Osteoblast (primary cell): ENCODE measurements at places on chromosomes 5 and 9. TPM values are rescaled to one million over a fixed set of nuclear protein-coding genes. Genes with fewer than 3 reads are reported as not detected.

Gene MAP3K1
- 7.1 and 8.0 TPM in 2 replicates for total RNA-seq

DNA sequence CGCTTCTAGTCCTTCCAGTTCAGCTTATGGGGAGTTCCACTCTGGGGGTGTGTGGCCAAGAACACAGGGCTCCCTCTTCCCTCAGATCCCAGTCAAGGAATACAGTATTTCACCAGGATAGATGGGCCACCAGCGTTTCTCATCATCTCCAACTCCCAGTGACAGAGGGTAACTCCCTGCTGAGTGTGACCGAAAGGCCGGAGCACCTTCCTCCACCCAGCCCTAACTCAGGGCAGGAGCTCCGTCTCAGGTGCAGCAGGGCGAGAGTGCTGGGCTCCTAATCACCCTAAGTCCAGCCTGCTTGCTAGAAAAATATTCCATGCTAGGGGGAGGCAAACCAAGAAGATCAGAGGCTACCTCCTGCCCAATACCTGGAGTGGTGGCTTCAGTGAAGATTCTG is 102.6 kb downstream of the ADAMTS2 start:
- peaks cover 20% of the 10 kb centered on the region for H3K4me1 ChIP-seq
- no peak for DNase-seq
- no peak overlapping the region for H3K4me3 ChIP-seq
- H3K27ac ChIP-seq = peak overlapping the region; percentile 26
- peaks cover 22% of the 10 kb centered on the region for H3K36me3 ChIP-seq

GRCh38 chr5:14834584-14835550 is 36.7 kb downstream of the ANKH start:
- H3K4me3 ChIP-seq = no peak overlapping the region
- peaks cover 46% of the 10 kb centered on the region for H3K4me1 ChIP-seq
- H3K27me3 ChIP-seq = no peaks in the 10 kb centered on the region
- peak; percentile 73 for DNase-seq
- H3K36me3 ChIP-seq = peaks cover 11% of the 10 kb centered on the region
- H3K27ac ChIP-seq = peak overlapping the region; percentile 67

DNA sequence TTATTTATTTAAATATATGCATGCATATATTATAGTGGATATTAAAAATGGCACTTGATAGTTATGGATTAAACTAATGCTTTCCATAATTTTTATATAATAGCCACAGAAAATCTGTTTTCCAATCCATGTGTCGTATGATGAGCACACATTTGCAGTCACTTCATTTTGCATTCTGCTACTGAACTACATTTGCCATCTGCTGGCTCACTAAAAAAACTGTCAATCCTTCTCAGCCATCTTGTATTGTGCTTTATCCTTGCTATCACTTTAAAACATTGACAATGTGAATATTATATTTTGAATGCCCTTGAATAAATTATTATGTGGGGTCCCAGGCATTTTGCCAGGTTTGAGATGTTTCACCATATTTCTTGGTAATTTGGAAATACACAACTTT is 586.6 kb downstream of the DNAH5 start:
- DNase-seq = no peak
- H3K27me3 ChIP-seq = no peaks in the 10 kb centered on the region
- H3K4me1 ChIP-seq = no peaks in the 10 kb centered on the region

Gene SPDL1
- total RNA-seq = 10.9 and 14.7 TPM in 2 replicates

Gene ABITRAM
- total RNA-seq = 9.0 and 10.0 TPM in 2 replicates

- no peaks in the 10 kb centered on the region for H3K27me3 ChIP-seq
- peaks cover 8% of the 10 kb centered on the region for H3K4me1 ChIP-seq
- H3K27ac ChIP-seq = no peak overlapping the region
- H3K36me3 ChIP-seq = no peaks in the 10 kb centered on the region
- no peak for DNase-seq
Measured at GRCh38 chr9:75993434-75993833, 103.0 kb downstream of the PCSK5 start.

Gene TRIM7
- 0.29 and 0.72 TPM in 2 replicates for total RNA-seq

Gene CDO1
- total RNA-seq = 8.0 and 8.3 TPM in 2 replicates

Gene KCNIP1
- total RNA-seq = not detected in 2 replicates

Gene GADD45G
- under 0.01 and 0.88 TPM in 2 replicates for total RNA-seq

- no peak overlapping the region for H3K4me3 ChIP-seq
- no peak for DNase-seq
- no peaks in the 10 kb centered on the region for H3K27me3 ChIP-seq
- no peaks in the 10 kb centered on the region for H3K36me3 ChIP-seq
Measured at GRCh38 chr5:134490255-134490924, 35.1 kb upstream of the JADE2 start.

GRCh38 chr9:124218987-124219461 is 38.7 kb upstream of the NEK6 start:
- H3K27me3 ChIP-seq = no peaks in the 10 kb centered on the region
- H3K27ac ChIP-seq = no peak overlapping the region
- H3K36me3 ChIP-seq = no peaks in the 10 kb centered on the region
- no peak overlapping the region for H3K4me3 ChIP-seq
- H3K4me1 ChIP-seq = peaks cover 13% of the 10 kb centered on the region
- DNase-seq = no peak

DNA sequence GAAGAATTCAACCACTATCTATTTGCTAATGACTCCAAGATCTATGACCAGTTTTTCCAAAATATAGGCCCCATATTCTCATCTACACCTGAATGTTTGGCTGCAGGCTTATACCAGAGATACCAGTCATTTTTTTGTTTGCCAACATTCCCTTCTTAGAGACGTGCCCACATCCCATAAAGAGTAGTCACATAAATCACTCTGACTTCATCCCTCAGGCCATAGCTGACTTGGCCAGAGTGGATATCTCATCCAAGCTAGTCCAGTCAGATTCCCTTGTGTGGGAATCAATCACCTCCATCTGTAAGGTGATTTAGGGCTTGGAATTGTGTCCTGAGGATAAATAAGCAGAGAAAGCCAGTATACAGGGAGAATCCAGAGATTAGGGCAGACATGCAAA is 124.3 kb upstream of the SLC24A2 start:
- peaks cover 3% of the 10 kb centered on the region for H3K27me3 ChIP-seq
- H3K4me3 ChIP-seq = no peak overlapping the region
- H3K4me1 ChIP-seq = no peaks in the 10 kb centered on the region
- DNase-seq = no peak

- H3K27ac ChIP-seq = no peak overlapping the region
- no peak overlapping the region for H3K4me3 ChIP-seq
- no peaks in the 10 kb centered on the region for H3K4me1 ChIP-seq
- no peak for DNase-seq
- H3K27me3 ChIP-seq = no peaks in the 10 kb centered on the region
Measured at GRCh38 chr9:117164512-117164911, 250.3 kb downstream of the ASTN2 start.

GRCh38 chr5:177361418-177362291 is 3.9 kb downstream of the RGS14 start:
- H3K27ac ChIP-seq = no peak overlapping the region
- H3K36me3 ChIP-seq = no peaks in the 10 kb centered on the region
- H3K4me3 ChIP-seq = no peak overlapping the region

DNA sequence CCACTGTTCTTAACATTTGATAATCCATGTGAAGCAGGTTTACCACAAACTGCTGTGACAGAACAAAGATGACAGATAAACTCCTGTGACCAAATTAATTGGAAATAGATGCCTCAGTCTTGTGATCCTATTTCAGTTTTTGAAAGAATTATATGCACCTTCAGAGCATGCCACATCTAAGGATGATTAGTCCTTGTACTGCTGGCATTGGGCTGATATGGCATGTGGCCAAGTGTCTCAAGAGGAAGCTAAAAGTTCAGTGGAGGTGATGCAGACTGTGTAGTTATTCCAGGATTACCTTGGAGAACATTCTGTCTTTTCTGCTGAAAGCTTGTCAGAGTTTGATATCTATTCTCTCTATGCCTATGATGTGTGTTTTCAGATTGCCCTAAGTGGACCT is 314.4 kb upstream of the EFNA5 start:
- no peak for DNase-seq
- H3K36me3 ChIP-seq = no peaks in the 10 kb centered on the region

GRCh38 chr5:102421647-102422046 is 77.2 kb downstream of the SLCO6A1 start:
- DNase-seq = no peak
- H3K4me3 ChIP-seq = no peak overlapping the region
- no peaks in the 10 kb centered on the region for H3K36me3 ChIP-seq
- no peak overlapping the region for H3K27ac ChIP-seq
- H3K4me1 ChIP-seq = no peaks in the 10 kb centered on the region
- no peaks in the 10 kb centered on the region for H3K27me3 ChIP-seq

GRCh38 chr9:27151693-27152404 is 42.8 kb downstream of the TEK start:
- H3K27me3 ChIP-seq = no peaks in the 10 kb centered on the region
- DNase-seq = no peak
- peak overlapping the region; percentile 31 for H3K27ac ChIP-seq
- H3K36me3 ChIP-seq = no peaks in the 10 kb centered on the region
- no peak overlapping the region for H3K4me3 ChIP-seq

Gene GABRA6
- total RNA-seq = not detected in 2 replicates

Gene OMD
- total RNA-seq = 0.36 and 1.5 TPM in 2 replicates

DNA sequence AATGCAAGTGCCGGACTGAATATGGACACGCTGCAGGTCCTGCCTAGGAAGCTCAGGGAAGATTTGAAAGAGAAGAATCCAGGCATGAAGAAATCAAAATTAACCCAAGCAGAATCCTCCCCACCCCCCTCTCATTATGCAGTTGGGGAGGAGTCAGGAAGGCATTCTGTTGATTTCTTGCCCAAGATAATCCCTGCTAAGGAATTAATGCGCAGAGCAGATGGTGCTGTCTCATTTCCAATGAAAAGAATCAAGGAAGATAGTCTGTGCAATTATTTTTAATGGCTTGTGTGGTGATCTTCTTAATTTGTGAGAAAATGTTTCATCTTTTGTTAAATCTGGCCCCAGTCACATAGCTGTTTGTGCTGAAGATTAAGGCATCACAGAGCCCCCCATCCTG is 145.0 kb downstream of the ZNF462 start:
- H3K27me3 ChIP-seq = no peaks in the 10 kb centered on the region
- no peak for DNase-seq
- H3K4me3 ChIP-seq = no peak overlapping the region
- no peaks in the 10 kb centered on the region for H3K4me1 ChIP-seq
- peaks cover 14% of the 10 kb centered on the region for H3K36me3 ChIP-seq

Gene TMOD1
- not detected in 2 replicates for total RNA-seq

DNA sequence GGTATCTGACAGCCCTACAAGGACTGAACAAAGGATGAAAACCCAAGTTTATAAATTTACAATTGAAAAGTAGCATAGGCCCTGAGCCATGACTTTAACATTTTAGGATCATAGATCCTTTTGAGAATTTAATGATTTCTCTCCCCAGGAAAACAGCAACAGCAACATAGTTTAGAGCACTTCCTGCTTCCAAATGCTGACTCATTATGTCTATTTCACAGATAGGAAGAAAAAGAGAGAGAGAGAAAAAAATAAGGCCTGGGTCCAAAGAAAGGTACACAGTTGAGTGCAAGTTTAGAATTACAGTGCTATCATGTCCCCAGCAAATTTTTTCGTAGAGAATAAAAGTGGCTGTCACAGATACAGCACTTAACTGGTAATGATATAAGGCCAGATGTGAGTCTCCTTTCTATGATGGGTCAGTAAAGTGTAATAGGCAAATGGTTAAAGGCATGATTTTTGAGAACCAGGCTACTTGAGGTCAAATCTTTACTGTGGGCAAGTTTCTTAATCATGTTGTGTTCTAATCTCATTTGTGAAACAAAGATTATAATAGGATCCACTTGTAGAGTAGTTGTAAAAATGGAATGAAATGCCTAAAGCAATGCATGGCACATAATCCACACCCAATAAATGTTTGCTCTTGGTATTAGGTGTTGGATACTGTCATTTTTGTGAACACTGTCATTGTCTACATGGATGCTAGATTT is 12.3 kb upstream of the PPP2R2B start:
- H3K27me3 ChIP-seq = no peaks in the 10 kb centered on the region
- H3K4me1 ChIP-seq = no peaks in the 10 kb centered on the region

Gene CATSPER3
- 0.29 and 0.36 TPM in 2 replicates for total RNA-seq

DNA sequence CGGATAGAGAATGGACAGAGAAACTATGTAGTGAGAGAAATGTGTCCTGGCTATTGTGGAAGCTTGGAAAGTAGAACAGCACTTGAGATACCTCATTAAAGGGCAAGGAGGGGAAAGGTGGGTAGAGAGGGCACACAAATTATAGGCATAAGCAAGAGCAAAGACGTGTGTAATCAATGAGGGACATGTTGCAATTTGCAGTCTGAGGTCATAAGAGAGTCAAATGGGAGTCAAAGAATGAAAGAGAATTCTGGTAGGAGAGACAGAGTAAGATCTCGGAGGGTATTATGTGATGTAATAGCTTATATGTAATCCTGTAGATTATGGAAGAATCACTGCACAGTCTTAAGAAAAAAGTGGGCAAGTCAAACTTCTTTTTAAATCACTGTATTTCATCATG is 312.0 kb upstream of the RGMB start:
- no peak overlapping the region for H3K4me3 ChIP-seq
- H3K4me1 ChIP-seq = peaks cover 39% of the 10 kb centered on the region
- DNase-seq = no peak

- no peak overlapping the region for H3K4me3 ChIP-seq
- no peak for DNase-seq
- H3K36me3 ChIP-seq = no peaks in the 10 kb centered on the region
- H3K4me1 ChIP-seq = peaks cover 49% of the 10 kb centered on the region
- H3K27ac ChIP-seq = peak overlapping the region; percentile 72
Measured at GRCh38 chr9:16824545-16825330, 45.7 kb downstream of the BNC2 start.

Gene FAM221B
- total RNA-seq = not detected in 2 replicates

DNA sequence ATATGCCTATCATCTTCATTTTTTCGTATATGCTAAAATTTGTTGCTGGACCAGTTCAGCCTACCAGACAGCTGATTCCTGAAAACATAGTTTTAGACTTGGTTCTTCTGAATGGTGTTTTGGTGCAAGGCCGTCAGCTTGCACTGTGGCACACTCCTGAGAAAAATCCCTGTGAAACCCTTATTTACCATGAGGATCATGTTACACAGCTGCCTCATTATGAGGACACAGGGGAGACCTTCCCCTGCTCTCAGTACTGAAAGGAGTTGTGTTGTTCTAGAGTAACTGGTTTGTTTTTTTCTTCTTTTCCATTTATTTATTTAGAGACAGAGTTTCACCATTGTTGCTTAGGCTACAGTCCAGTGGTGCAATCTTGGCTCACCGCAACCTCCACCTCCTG is 37.6 kb downstream of the MAST4 start:
- no peaks in the 10 kb centered on the region for H3K4me1 ChIP-seq
- H3K27me3 ChIP-seq = peaks cover 4% of the 10 kb centered on the region
- no peaks in the 10 kb centered on the region for H3K36me3 ChIP-seq
- no peak overlapping the region for H3K27ac ChIP-seq
- no peak for DNase-seq

- no peaks in the 10 kb centered on the region for H3K27me3 ChIP-seq
- H3K27ac ChIP-seq = peak overlapping the region; percentile 97
- peak overlapping the region; percentile 86 for H3K4me3 ChIP-seq
- no peak for DNase-seq
- peaks cover 29% of the 10 kb centered on the region for H3K36me3 ChIP-seq
- peaks cover 6% of the 10 kb centered on the region for H3K4me1 ChIP-seq
Measured at GRCh38 chr5:72308853-72309191, 11.2 kb downstream of the MRPS27 start.

Gene CTNND2
- not detected in 2 replicates for total RNA-seq
